ENCODE measurements at places on chromosomes 4 and X.
A peak's percentile ranks its signal among the peaks of the same experiment; 100 is the strongest.

GRCh38 chr4:5941601-5942000 lies 48.7 kb upstream of the CRMP1 start:
- DNase-seq = no peak

DNA sequence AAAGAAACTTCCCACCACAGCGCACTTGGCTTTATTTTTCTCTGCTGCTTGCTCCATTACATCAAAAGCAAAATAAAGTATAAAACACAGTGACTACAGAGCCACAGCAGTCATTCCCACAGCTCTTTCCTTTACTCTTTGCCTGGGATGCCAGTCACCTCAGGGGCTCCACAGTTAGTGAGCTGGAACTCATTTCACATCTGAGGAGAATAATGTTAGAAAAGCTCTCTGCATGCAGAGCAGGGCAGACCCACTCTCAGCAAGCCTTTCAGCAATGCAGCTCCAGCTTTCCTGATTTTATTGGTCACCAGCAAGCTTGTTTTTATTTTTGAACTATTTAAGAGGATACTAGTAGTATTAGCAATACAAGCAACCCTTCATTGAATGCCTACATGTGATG lies 13.8 kb downstream of the GRXCR1 start:
- DNase-seq = peak; percentile 22

GRCh38 chrX:132426695-132427281 lies 62.0 kb downstream of the MBNL3 start:
- no peak for DNase-seq

DNA sequence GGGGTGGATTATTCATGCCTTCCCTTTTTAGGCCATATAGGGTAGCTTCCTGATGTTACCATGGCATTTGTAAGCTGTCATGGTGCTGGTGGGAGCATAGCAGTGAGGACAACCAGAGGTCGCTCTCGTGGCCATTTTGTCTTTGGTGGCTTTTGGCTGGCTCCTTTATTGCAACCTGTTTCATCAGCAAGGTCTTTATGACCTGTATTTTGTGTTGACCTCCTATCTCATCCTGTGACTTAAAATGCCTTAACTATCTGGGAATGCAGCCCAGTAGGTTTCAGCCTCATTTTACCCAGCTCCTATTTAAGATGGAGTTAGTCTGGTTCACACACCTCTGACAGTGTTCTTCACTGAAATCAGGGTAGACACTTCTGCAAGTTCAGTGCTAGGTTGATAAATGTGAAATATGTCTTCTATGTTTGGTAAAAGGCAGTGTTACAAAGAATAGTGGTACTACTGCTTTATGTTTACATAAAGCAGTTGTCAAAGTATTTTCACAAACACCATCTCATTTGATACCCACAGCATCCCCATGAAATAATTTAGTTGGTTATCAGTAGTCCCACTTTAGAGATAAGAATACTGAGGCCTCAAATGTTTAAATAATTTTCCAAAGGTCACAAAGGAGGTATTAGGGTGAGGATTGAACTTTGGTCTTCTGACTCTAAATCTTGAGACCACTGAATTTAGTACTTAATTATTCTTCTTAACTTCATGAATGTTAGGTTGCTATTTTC lies 77.1 kb upstream of the C4orf54 start:
- no peak for DNase-seq

- no peak for DNase-seq
Measured at GRCh38 chr4:101020956-101021355, 326.4 kb downstream of the PPP3CA start.

- DNase-seq = no peak
Measured at GRCh38 chr4:120443116-120443515, 376.5 kb upstream of the MAD2L1 start.

DNA sequence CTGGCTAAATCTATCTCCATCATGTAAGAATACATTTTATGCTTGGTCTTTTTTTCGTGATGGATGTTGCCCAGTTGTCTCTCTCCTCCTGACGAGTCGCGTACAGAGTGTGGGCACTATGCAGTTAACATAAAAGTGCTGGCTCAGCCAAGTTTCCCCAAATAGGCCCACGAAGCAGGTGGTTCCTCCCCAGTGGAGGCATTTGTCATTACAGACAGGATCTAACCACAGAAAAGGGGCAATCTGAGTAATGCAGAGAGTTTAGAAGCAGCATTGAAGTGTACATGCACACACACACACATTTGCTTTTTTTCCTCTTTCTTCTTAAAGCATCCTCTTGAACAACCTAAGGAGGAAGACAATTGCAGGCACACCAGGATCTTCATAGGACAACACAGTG lies 188.7 kb upstream of the VCX start:
- DNase-seq = no peak

DNA sequence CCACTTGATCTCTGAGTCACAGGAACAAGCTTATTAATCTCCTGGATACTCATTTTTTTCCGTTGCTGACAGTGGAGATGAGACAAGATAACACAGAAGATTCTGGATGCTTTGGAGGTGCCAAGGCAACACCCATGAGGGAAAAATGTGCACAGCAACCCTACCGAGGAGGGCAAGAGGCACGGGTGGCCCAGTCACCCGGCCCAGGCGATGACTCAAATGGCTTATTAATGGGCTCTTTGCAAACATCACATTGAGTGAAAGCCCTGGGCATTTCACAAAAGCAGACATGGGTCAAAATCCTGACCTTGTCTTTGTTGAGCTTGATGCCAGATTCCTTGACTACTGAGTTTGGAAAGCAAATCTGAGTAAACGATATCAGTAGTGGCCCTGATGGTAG lies 315.1 kb downstream of the STK32B start:
- no peak for DNase-seq

DNA sequence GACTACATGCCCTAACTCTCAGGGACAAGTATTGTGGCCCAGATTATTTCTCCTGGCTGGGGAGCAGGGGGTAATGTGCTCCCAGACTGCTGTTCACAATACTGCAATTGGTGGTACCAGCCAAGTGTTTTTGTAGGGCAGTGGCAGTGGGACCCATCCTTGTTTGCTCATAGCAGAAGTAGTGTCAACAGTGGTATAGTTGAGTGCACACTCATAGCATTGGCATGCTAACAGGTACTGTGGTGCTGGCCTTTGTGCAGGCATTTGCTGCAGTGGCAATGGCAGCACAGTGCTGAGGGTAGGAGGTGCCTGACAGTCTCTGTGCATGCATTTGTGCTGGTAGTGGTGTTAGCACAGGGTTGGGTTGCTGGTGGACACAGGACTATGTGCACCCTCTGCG lies 995.0 kb downstream of the SH3BGRL start:
- DNase-seq = no peak

DNA sequence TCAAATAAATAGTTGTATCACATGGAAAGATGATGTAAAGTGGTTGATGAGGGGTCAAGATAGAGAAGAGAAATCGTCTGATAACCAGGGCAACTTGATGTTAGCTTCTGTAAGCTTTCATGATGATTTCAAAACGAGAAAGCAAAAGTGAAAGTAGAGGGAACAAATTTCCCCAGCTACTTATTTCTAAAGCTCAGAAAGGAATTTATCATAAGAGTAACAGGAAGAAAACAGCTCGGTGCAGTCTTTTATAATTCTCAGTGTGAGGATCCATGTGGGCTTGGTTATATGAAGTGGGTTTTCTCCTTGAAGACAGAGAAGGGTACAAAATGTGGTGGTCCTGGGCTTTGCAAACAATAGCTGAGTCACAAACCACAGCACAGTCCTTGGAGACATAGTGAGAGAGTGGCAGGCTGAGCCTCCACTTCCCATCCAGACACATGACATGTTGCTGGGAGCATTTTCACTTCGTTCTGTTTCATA lies 32.1 kb upstream of the GLRA2 start:
- DNase-seq = no peak

- DNase-seq = no peak
Measured at GRCh38 chr4:38681281-38681991, 17.4 kb downstream of the KLF3 start.

- no peak for DNase-seq
Measured at GRCh38 chr4:22850055-22850454, 157.3 kb downstream of the GBA3 start.

DNA sequence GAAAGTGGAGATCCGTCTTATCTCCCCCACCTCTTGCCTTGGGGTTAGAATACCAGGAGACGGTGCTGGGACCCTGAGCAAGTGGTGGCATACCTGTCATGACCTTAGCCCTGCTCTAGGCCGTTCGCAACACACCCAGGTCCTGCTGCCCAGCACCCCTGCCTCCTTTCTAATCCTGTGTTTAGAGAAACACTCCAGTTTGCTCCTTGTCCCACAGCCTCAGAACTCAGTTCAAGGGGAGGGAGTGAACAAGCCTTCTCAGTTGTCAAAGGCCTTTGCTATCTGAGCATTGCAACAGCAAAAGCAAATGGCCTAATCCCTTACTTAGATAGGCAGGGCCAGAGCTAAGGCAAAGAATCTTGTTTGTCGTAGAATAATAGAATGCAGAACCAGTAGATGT lies 67.9 kb downstream of the CHRNA9 start:
- DNase-seq = no peak

Data from left kidney (tissue), 8 donors.